PC-9 (cell line): ENCODE measurements at places on chromosomes 1 and 21.

DNA sequence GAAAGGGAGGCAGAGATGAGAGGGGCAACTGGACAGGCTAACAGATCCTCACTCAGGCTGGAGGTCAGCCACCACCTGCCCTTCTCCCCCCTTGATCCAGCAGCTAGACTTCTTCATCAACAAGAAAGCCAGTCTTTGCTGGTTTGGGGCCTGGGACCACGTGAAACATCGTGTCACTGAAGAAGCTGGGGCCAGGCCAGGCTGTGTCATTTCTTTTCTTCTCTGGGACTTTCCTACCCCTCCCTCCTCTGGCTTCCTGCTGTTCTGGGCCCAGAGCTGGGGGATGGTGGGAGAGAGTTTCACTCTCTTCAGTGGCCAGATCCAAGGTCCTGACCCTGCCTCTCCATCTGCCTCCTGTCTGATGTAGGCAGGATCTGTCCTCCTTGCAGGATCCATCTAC is 18.1 kb upstream of the SLC26A9 start:
- no peak for DNase-seq

- DNase-seq: no peak
Observed at GRCh38 chr21:33971492-33972013, 55.9 kb upstream of the ATP5PO start.

- no peak for DNase-seq
Observed at GRCh38 chr1:235802573-235803346, 63.9 kb downstream of the LYST start.

DNA sequence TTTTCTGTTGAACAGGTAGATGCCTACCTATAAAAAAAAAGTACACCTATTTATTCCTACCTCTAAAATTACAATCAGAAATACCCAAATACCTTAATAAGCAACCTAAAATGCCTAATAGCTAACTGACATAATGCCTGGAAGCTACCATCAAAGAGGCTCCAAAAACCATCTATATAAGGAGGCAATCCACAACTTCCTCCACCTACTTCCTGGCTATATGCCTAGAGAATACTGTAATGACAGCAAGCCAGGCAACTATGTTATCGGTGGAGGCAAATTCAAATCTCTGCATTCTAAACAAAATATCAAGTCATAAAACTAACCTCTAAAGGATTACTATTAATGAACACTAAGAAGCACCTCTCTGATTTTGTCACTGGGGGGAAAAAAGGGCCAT is 10.1 kb downstream of the ZNF644 start:
- DNase-seq: no peak

DNA sequence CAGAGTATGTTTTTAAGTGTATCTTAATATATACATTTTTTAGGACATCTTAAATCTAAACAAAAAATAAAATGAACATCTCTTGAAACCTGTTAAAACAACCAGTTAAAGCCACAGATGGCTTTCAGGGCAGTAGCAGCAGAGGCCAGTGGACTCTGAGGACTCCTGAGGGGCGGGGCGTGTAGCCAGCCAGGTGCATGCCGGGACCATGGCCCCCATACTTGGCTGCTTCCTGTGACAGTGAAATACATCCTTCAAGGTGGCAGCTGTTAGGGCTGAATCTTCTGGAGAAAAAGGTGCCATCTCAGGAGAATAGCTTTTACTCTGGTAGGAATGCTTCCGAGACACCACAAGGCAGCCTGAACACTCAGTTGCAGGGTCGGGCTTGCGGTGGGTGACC is 9.6 kb downstream of the RHOU start:
- DNase-seq: no peak

DNA sequence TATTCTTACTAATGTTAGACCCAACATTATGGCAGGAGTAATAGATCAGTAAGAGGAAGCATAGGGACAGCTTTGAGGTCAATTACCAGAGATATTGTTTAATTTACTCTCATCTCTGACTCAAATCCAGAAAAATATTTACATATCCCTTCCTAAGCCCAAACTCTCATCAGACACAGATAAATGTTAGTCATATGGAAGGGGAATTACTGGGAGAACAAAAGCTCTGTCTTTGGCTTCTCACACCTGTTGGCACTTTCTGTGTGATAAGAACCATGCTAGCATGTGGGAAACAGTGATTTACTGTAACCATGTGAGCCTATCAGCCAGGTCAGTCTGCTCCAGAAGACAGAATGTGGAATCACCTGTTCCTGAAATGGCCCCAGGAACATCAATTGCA is 72.4 kb downstream of the DUSP10 start:
- DNase-seq: no peak
